ENCODE measurements at places on chromosomes 16 and 17.

GRCh38 chr17:79811011-79811867 lies 14.4 kb upstream of the CBX8 start:
- DNase-seq = no peak

- DNase-seq = no peak
These were observed 8.5 kb downstream of the KRTAP1-5 start for GRCh38 chr17:41018541-41018940.

- DNase-seq = no peak
These were observed 148.9 kb downstream of the RPTOR start for GRCh38 chr17:80693511-80693910.

DNA sequence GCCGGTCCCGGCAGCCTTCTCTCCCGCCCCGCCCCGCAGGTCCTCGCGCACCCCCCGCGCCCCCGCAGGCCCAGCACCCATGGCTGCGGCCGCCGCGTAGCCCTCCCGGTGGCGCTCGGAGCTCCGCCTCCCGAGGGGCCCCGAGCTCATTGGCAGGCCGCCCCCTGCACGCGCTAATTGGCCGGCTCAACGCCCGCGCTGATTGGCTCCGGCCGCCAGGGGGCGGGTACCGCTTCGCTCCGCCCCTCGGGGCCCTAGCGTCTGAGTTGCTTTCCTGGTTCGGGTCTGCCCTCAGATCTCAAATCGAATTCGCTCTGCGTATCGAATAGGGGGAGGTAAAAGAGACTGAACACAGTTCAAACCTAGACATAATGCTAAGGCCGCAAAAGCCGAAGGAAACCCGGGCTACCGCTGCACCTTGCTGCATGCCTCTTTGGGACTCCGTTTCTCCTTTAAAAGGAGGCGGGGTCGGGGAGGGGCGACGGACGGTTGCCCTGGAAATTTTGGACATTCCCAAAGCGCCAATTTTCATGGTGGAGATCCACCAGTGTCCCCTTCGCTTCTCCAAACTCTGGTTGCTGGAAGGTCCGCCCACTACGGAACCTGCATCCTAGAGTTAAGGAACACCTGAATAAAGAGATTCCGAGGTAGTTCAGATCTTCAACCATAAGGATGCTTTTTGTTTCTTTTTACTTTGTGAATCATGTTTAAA lies at the start of gene DEXI:
TSS of gene DEXI (minus strand) at position 117 of the 712 bp plus-strand sequence. CDS start 463 bp downstream, outside the sequence.
- peak; percentile 80 for DNase-seq

DNA sequence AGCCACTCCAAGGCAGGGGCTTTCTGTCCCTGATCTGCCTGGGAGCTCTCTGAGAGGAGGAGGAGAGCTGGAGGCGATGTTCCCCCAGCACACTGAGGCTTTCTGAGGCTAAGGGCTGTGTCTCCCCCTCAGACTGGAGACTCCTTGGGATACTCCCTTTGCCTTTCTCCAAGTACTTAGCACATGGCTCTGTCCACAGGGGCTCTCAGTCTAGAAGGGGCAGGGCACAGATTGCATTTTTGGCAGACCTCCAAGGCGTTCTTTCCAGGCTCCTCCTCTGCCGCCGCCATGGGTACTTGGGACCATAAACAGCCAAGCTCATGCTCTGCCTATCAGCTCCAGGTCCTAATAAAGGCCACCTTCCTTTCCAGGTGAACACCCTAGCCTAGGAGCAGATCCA lies 1.8 kb upstream of the GIP start:
- DNase-seq = no peak

DNA sequence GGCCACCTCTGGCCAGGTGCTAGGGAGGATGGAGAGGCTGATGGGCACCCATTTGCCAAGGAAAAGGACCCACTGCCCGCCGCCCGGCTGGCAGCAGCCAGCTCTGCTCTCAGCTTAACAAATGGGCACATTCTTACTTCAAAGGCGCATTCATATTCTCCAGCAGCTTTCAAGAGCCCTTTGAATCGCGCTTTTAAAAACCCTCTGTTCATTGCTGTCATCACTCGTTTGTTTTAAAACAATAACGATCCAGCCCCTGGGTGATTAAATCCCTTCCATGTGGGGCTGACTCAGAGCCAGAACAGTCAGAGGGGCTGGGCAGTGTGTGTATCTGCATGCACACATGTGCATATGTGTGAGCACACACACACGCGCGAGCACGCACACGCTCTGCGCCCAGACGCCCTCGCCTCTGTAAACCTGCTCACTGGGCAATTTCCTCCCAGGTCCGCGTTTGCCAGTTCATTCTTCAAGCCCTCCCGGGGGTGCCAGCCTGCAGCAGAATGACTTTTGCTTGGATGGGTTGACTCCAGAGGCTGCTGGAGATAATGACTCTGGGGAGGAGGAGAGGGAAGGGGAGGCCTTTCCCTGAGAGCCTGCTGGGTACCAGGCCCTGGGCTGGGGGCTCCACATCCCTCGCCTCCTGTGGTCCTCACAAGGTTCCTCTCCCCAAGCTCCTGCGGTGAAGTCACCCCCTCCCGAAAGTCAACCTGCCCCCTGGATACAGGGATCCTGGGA lies 133.1 kb downstream of the SDK2 start:
- DNase-seq = no peak

Data from amniotic stem cell (primary cell).